ENCODE measurements at places on chromosomes 12 and 14.

DNA sequence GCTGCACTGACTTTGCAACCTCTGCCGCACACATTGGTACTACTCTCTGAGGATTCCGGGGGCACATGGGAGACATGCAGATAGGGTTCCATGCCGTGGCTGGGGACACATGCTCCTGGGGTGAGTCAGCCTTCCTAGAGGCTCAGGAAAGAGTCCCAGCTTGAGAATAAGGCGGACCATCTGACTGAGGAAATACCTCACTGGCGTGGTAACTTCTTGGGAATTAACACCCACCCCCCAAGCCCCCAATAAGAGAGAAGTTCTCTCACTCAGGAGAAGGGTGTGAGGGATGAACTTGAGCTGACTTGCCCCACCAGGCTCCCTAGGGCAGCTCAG is 23.2 kb downstream of the PLXNC1 start:
- DNase-seq, result no peak

DNA sequence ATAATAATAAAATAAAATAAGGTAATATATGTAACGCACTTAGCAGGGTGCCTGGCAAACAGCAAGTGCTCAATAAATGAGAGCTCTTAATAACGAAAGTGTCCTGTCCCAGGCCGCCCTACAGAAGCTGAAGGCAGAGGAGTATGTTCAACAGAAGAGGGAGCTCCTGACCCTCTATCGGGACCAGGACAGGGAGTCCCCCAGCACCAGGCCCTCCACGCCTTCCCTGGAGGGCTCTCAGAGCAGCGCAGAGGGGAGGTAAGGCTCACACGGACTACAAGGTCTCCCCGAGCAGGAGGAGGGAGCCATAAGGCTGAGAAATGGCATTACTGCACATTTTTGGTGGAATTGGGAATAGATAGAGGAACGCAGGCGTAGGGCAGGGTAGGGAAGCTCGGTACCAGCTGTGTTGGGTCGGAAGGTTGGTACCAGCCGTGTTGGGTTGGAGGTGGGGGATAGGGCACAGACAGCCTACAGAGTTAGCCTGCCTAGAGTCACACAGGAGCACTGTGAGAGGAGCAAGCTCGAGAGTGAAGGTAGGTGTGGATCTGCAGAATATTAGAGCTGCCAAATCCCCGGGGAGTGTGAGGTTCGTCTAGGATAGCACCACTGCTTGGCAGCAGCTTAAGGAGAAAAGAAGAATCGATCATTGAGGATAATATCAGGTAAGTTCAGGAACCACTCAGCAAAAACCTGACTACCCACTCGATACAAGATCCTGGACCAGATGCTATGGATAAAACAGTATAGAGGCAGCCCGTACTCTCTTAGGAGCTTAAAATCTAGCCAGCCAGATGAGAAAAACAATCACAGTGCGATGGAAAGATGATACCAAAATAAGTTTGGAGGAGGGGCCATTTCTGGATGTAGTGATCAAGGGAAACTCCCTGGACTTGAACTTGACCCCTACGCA is 15.3 kb downstream of the TNFRSF1A start:
- DNase-seq, result no peak

DNA sequence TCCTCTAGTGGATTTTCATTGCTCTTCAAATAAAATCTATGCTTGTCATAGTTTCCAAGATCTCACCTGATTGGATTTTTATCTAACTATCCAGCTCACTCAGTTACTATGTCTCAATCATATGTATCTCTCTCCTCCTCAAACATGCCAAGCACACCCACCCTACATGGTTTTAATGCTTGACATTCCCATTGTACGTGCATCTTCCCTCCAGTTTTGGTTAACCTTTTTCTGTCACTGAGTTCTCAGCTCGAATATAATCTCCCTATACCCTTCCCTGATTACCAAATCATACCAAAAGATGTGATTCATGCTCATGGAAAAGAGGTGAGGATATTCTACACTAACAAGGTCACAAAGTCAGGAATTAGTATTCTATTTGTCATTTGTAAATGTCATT is 12.0 kb upstream of the PTPRQ start:
- DNase-seq, result no peak

DNA sequence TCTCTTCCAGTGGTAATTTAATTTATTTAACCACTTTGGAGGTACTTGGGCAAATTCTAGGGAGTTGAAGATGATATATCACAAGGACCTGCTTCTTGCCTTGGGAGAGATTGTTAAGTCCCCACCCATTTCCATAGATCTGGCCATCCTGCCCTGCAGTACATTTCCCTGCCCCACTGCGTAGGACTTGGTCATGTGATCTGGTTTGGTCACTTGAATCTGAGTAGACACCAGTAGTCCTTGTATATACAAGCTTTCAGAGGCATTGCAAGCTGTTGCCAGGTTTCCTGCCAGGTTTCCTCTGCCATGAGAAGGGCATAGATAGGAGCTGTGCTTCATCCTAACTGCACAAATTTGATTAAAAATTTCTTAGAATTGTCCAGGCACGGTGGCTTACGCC is 200.0 kb downstream of the ADAMTS20 start:
- DNase-seq, result no peak

DNA sequence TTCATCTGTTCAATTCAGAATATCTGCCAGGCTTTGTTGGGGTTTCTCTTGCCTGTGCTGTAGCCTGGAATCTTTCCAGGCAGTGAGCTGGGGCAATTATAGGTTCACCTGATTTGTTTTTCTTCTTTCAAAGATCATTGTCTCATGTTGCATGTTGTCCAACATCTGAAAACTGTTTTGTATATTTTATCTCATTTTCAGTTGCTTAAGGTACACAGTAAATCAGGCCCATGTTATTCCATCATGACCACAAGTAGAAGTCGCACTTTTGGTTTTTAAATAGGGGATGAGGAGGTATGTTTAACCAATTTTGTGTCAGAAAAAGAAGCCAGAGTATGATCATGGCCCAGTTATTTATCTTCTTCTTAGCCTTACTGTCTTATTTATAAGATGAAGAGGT is 24.9 kb upstream of the FUT8 start:
- DNase-seq, result no peak

DNA sequence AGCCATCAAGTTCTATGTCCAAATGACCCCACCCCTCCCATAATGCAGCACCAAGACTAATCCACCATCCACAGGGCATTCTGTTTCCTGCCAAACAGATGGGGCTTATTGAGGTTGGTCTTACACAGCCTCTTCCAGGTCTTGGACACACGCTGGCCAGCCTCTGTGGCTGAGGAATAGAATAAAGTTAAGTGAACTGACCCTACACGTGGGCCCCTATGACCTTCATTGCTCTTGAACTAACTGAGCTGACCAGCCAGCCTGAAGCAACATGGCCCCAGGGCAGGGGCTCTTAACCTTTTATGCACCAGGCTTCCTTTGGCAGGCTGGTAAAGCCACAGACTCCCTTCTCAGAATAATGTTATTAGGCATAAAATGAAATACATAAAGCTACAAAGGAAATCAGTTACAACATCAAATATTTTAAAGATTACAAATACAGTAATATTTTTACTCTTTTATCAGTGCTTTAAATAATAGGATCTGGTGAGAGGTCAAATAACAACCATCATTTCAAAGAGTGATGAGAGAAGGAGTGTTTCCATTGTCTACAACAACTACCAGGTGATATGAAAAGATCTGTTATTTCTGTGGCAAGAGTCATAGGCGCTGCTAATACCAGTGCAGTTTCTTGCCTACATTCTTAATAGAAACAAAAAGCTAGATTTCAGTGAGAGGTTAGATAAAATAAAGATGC is 192.9 kb upstream of the NUDT4 start:
- no peak for DNase-seq

DNA sequence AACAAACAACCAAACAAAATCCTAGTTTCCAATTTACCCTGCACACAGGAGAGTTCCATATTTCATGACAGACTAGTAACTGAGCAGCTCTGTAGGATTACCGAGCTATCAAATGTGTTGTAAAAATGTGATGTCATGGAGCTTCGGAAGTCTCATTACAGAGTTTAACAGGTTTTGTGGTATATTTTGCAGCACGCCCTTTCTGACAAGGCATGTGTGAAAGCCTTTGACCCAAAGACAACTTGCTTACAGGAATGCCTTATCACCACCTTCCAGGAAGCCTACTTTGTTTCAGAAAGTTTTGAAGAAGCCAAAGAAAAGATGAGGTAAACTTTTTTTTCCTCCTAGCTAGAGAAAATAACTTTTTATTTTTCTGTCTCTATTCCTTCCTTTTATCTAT is 92.4 kb downstream of the TPH2 start:
- no peak for DNase-seq

DNA sequence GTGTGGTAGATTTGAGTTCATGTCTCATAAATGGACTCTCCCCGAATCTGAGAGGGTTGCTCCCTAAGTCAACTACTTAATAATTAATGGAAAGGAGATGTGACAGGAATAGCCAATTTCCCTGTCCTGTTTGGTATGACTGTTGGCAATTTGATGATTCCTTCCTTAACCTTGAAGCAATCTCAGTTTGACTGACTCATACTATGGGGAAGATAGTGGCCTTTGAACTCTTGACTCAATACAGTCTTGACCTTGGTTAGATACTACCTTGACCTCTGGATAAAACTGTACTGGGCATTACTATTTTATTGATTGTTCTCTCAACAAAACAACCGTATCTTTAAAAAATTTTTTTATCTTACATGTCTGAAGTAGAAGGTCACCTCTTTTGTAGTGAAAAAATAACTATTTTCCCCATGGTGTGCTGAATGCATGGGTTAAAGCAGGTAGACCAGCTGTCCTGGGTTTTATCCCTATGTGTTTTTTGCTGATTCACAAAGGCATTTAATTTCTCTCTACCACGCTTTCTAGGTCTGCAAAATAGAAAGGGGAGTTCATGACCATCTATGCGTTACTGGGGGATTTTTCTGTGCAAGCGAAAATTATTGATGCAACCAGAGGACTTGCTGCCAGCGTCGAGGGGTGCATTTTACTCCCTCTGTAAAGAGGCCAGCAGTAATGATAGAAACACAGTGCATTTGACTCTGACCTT is 80.1 kb downstream of the ETV6 start:
- no peak for DNase-seq

DNA sequence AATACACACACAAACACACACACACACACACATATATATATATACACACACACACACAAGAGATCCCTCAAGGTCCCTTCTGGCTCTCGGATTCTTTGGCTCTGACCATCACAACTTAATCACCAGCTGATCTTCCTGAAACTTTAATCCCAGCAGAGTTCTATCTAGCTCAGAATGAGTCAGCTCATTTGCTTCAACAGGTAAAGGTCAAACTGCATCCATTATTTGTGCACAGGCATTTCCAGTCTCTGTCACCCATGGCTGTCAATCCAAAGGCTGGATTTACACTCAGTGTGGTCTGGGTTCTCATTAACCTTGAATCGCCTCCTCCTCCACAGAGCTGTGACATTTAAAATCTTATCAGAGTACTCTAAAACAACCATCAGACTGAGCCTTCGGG is 113.3 kb upstream of the TMPO start:
- DNase-seq, result no peak

GRCh38 chr14:81715731-81716130 is 182.1 kb upstream of the SEL1L start:
- DNase-seq, result no peak

- DNase-seq, result no peak
Observed at GRCh38 chr14:52706286-52706685, 714 bp upstream of the PSMC6 start.

GRCh38 chr12:95487024-95487423 is 13.1 kb downstream of the METAP2 start:
- DNase-seq, result no peak

DNA sequence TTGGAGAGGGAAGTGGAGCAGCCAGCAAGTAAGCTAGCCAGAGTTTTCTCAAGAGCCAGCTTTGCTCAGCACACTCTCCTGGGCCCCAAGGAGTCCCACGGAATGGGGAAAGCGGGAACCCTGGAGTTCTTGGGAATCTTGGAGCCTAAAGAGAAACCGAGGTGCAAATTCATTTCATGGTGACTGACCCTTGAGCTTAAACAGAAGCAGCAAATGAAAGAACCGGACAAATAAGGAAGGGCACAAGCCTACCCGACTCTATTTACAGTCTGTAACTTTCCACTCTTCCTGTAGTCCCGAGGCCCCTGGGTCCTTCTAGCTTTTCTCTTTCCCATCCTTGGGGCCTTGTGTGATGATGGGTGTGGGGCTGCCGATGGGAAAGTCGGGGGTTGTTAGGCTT is 18.1 kb upstream of the TIGAR start:
- DNase-seq, result no peak

- no peak for DNase-seq
Observed at GRCh38 chr12:127770118-127770517, 496.9 kb upstream of the TMEM132C start.

- no peak for DNase-seq
Observed at GRCh38 chr14:61296719-61297502, 15.8 kb upstream of the TMEM30B start.

GRCh38 chr12:97680751-97681150 is 218.1 kb downstream of the RMST start:
- DNase-seq, result no peak

DNA sequence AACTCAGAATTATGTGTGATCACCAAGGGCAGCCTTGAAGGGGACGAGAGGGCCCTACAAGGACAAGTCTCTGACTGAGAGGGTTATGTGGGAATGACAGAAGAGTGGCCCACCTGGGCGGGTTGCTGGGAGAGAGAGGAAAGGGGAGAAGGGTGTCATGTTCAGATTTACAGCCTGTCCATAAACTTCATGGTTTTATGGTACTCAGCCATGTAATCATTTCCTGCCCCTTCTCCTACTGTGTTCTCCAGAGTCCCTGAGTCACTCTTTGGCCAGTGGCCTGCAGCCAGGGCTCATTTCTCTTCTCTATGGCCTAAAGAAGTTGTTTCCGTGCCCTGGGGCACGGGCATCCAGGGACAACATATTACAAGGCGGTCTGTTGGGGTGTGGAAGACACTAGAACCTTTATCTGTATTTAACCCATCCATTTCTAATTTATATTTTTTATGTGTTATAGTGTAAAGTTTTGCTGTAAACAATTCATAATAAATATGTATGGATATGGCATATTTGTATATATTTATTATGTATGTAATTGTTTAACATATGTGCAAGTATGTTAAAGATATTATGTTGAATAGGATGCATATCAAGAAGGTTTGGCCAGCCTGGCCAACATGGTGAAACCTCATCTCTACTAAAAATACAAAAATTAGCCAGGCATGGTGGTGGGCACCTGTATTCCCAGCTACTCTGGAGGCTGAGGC is 26.9 kb downstream of the DDX47 start:
- DNase-seq, result no peak

- DNase-seq, result no peak
Observed at GRCh38 chr12:127270193-127270592, 996.8 kb upstream of the TMEM132C start.

GRCh38 chr12:120183211-120183631 is 11.3 kb downstream of the GCN1 start:
- DNase-seq, result no peak

- no peak for DNase-seq
Observed at GRCh38 chr14:103819503-103820307, 27.7 kb downstream of the PPP1R13B start.

- DNase-seq, result no peak
Observed at GRCh38 chr12:45712319-45712718, 17.2 kb upstream of the ARID2 start.

GRCh38 chr14:68245146-68246073 is 425.8 kb downstream of the RAD51B start:
- DNase-seq, result no peak

- DNase-seq, result no peak
Observed at GRCh38 chr14:65805113-65805473, 392.6 kb downstream of the FUT8 start.

GRCh38 chr14:64478634-64479250 is 13.4 kb downstream of the AKAP5 start:
- DNase-seq, result no peak
